ENCODE measurements at places on chromosomes 5 and 9.

DNA sequence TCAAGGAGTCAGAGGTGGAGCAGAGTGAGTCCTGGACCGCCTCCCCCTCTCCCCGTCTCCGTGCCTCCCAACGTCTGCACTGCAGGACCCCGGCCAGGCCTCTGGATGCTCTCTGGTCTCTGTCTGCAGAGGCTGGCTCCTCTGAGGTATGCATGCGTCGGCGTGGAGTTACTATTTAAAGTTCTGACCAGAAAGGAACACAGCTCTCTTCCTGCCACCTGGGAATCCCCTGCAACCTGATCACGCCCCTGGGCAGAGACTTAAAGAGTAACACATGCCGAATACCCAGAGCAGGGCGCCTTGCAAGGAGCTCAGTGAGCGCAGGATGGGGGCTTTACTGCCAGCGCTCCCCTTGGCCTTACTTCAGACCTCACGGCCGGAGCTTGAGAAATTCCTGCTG is 16.0 kb downstream of the ANXA6 start:
- DNase-seq = no peak

DNA sequence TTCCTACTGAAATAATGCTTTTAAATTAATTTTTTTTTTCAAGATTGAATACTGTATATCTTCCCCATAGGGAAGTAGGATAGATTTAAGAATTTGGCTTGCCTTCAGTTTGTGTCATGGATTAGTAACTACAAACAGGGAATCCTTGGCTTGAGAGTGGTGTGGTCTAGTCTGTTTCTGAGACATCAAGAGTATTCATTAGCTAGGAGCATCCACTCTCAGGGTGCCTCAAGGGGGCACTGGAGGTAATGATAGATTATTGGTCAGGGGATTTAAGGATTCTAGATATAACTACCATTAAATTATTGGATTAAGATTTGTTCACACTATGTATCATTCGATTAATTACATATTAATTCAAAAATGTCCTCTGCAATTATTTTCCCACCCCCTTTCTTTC is 91.8 kb upstream of the TXNDC8 start:
- DNase-seq = no peak

DNA sequence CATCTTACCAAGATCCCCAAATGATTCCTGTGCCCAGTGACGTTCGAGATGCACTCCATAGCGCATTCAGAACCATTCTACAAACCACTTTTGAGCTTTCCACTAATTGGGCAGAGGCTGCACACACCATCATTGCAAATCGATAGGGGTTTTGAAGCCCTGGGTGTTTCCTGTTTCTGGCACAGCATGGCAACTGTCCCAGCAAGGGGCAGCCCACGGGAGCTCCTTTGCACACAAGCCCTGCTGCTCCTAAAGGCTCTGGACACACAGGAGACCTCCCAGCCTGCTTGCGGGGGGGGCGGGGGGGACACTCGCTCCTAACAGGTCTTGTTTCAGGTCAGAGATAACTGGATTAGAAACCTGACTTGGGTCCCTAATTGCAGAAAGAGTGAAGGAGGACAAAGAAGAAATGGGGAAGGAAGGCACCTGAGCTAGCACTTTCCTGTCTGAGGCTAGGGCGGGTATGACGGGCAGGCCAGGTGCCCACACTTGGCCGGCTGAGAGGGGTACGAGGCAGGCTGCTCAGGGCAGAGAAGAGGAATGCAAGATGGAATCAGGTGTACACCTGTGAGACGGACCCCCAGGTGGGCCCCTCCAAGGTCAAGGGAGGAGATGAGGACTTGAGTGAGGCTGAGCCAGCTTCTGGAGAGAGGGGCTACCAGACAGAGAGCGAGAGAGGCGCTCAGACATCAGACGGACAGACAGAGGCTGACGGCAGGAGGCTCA is 820 bp downstream of the FBP1 start:
- DNase-seq = no peak

DNA sequence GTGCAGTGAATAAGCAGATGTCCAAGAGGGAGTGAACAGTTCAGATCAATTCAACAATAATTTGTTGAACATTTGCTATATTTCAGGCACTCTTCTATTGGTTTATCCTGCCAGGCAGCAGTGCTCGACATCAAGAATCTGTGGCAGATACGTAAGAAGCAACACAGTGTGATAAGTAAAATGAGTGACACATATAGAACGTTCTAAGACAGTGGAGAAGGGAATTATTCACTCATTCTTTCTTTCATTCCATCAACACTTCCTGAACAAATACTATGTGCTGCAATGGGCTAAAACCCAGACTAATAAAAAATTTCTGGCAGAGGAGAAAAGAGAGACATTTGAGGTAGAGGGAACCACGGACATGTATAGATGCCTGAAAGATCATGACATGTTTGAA is 89.9 kb upstream of the GLIS3 start:
- no peak for DNase-seq

- DNase-seq = no peak
These were observed 47.3 kb downstream of the TRIO start for GRCh38 chr5:14190194-14191164.

- no peak for DNase-seq
These were observed 47.7 kb downstream of the CERT1 start for GRCh38 chr5:75463726-75464125.

GRCh38 chr5:41636605-41637004 is 126.2 kb upstream of the PLCXD3 start:
- DNase-seq = no peak

DNA sequence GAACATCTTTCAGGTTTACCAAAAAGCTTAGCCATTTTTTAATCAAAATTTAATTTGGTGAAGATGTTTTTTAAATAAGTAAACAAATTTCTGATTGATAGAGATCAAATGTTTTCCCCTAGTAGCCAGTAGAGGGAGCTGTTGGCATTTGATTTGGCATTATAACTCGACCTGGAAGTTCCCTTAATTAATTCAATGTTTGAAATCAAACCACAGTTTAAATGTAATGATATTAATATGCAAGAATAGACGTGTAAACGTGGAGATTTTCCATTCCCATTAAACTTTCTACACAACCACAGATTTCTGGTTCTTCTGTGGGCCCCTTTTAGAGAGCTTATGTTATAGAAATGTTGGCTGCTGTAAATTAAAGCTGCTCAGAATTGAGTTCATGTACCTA is 148.1 kb upstream of the MPDZ start:
- no peak for DNase-seq

DNA sequence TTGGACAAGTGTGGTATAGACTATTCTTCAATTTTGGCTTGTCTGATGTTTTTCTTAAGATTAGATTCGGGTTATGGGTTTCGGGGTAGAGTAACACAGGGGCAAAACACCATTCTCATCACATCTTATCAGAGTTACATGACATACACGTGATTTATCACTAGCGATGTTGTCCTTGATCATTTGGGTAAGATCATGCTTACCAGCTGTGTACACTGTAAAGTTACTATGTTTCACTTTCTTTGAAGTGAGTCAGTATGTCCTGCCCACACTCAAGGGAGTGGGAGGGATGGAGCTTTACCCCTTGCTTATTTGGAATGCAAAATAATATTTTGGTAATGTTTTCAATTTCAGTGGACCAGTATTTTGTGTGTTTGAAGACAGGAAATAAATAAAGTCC is 101.8 kb upstream of the TAF11L2 start:
- DNase-seq = no peak

DNA sequence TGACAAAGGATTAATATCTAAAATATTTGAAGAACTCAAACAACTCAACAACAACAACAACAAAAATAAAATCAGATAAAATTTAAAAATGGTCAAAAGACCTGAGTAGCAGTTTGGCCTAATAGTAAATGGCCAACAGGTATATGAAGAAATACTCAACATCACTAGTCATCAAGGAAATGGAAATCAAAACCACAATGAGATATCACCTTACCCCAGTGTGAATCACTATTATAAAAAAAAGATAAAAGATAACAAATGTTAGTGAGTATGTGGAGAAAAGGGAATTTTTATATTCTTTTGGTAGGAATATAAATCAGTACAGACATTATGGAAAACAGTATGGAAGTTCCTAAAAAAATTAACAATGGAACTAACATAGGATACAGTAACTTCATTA is 247.9 kb upstream of the TRPC7 start:
- DNase-seq = no peak

DNA sequence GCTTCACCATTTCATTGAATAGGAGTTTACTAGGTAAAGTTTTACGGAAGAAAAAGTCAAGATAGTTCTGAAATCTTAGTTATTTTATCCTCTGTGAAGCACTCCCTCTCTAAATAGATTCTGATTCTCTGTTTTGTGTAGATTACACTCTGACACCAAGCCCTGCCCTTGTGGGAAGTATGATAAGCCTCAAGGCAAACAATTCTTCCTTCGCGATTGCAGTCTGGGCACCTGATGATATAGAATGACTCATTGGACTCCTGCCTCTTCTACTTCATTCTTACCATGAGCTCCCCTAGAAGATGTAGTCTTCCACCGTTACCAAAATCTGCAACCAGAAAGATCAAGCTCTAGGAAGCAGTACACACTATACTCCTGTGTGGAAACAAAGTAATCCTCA is 626.9 kb upstream of the PTGER4 start:
- DNase-seq = no peak

GRCh38 chr5:91499943-91500531 is 116.9 kb upstream of the ARRDC3 start:
- DNase-seq = no peak

DNA sequence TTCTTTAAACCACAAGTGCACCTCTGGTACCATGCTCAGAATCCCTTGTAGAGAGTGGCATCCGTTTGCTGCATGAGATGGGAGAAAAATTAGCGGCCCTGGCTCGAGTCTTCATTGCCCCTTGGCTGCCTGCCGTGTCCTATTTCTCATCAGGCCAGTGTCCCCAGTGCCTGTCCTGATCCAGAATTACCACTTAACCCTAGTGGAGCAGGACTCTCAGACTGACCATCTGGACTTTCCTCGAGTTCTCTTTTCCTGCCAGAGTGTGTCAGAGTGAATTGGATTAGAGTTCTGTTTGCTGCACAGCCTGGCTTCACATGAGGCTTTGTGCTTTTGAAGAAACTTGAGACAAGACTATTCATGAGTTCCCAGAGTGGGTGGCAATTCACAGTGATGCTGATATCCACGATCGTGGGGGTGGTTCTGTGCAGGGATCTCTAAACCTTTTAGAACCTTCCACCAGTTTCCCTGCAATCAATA is 92.6 kb downstream of the C9orf152 start:
- no peak for DNase-seq

All from nucleus accumbens (tissue), 56 donors.